ENCODE measurements at places on chromosomes 3 and 15. TPM values are rescaled to one million over a fixed set of nuclear protein-coding genes. Genes with fewer than 3 reads are reported as not detected.

The ACOX2 gene
- not detected for total RNA-seq

The SYNPR gene
- total RNA-seq = not detected

The ADAMTS17 gene
- total RNA-seq = 2.0 TPM

The TJP1 gene
- total RNA-seq = not detected

DNA sequence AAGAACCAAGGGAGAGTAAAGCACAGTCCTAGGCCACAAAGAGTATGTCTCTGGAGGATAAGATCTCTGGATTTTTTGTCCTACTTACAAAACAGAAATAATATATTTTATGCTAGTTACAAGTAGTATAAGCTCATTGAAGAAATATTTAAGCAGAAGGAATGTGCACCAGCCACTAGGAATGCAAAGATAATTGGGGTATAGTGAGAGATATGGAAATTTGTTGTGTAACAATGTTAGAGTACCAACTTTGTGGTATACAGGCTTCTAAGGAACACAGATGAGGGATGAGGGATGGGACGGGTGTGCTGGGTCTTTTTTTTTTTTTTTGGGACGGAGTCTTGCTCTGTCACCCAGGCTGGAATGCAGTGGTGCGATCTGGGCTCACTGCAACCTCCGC lies 26.5 kb downstream of the AKAP13 start:
- no peak overlapping the region for H3K4me3 ChIP-seq
- H3K27ac ChIP-seq = no peak overlapping the region
- H3K27me3 ChIP-seq = no peaks in the 10 kb centered on the region
- H3K36me3 ChIP-seq = no peaks in the 10 kb centered on the region

- no peaks in the 10 kb centered on the region for H3K4me1 ChIP-seq
- no peak overlapping the region for H3K27ac ChIP-seq
- H3K36me3 ChIP-seq = no peaks in the 10 kb centered on the region
- no peak overlapping the region for H3K4me3 ChIP-seq
These were observed 25.5 kb downstream of the CPN2 start for GRCh38 chr3:194325424-194326153.

DNA sequence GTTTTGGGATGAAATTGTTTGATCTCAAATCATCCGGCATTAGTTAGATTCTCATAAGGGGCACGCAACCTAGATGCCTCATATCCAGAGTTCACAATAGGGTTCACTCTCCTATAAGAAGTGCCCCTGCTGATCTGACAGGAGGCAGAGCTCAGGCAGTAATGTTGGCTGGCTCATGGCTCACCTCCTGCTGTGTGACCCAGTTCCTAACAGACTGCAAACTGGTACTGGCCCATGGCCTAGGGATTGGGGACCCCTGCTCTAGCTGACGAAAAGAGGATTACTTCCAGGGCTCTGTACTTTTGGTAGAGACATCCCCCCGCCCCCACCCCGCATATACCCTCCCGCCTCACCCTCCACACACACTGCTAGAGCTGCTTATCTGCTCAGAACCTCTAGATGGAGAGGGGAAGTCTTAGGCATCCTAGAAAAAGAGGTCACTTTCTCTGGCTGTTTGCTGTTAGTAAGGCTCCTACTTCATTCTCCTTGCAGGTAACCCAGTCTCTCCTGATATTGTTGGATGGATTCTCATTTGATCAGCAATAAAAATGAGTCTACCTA lies 923.1 kb downstream of the CADM2 start:
- H3K27me3 ChIP-seq = no peaks in the 10 kb centered on the region
- no peaks in the 10 kb centered on the region for H3K36me3 ChIP-seq
- no peak for DNase-seq
- no peak overlapping the region for H3K27ac ChIP-seq
- H3K4me1 ChIP-seq = no peaks in the 10 kb centered on the region

DNA sequence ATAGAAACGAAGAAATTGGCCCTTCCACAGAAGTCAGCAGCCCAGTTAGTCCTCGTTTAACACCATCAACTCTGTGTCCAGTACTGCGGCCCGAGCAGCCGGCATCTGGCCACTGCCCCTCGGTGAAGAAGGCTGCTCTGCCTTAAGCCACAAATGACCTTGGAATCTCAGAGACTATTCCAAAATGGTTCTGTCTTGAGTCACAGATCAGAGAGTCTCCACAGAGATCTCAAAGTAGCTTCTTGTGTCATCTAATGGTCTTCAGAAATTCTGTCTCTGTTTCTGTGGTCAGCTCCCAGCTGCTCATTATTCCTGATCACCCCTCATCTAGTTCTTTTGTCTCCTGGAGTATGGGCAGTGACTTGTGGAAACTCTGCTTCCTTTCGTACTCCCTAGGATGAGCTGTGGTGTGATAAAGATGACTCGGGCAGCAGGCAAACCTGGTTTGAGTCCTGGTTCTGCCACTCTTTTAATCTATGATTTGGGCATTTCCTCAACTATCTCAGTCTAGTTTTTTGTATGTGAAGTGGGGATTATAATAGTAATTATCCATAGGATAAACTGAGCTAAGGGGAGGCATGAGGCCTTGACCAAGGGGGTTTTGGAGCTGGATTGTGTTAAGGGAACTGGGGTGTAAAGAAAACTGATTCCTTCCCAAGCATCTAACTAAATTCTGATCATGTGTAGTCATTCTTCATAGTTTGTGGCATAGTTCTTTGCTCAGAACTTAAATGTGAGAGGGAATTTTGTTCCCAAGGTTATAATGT lies 22.6 kb downstream of the CRTC3 start:
- DNase-seq = no peak
- peaks cover 45% of the 10 kb centered on the region for H3K4me1 ChIP-seq
- no peaks in the 10 kb centered on the region for H3K36me3 ChIP-seq

GRCh38 chr3:99751649-99752048 lies 66.0 kb upstream of the CMSS1 start:
- H3K36me3 ChIP-seq = no peaks in the 10 kb centered on the region
- H3K27ac ChIP-seq = no peak overlapping the region
- no peak for DNase-seq
- no peaks in the 10 kb centered on the region for H3K4me1 ChIP-seq
- no peaks in the 10 kb centered on the region for H3K27me3 ChIP-seq
- H3K4me3 ChIP-seq = no peak overlapping the region

GRCh38 chr3:185939721-185940120 lies 1.9 kb upstream of the TRA2B start:
- H3K36me3 ChIP-seq = peaks cover 12% of the 10 kb centered on the region
- peaks cover 12% of the 10 kb centered on the region for H3K4me1 ChIP-seq
- H3K27me3 ChIP-seq = no peaks in the 10 kb centered on the region
- H3K4me3 ChIP-seq = no peak overlapping the region
- H3K27ac ChIP-seq = no peak overlapping the region
- DNase-seq = no peak

DNA sequence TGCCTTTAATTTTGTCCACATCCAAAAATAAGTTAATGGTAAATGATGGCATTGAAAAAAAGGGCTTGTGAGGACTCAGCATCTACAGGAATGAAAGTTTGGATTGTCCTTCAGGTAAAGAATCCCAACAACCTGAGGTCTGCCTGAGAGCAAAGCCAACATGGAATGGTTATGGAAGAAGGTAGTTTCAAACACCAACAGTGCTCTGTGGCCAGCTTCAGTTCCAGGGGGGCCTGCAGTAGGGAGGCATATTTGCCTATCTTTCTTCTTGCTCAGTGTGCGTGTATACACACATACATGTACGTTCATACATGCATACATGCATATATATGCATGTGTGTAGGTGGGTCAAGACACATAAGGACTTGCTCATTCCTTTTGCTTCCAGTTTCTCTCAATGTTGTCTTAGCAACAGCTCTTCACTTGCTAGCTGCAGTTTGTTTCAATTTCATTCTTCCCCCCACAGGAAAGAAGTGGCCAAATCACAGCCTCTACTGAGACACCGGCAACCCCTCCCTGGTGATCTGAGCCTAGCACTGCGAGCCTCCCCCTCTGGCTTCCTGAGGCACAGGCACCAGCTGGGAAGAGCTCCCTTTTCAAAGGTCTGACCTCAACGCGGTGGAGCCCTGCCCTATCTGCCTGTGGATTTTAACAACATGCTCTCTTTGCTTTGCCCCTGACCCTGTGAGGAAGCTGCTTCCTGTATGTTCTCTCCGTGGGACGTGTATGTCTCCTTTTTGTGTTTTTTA lies 146.2 kb downstream of the KLF13 start:
- H3K4me1 ChIP-seq = peaks cover 29% of the 10 kb centered on the region
- no peaks in the 10 kb centered on the region for H3K36me3 ChIP-seq
- peak overlapping the region; percentile 66 for H3K27ac ChIP-seq
- DNase-seq = peak; percentile 48
- no peaks in the 10 kb centered on the region for H3K27me3 ChIP-seq
- peak overlapping the region; percentile 28 for H3K4me3 ChIP-seq

DNA sequence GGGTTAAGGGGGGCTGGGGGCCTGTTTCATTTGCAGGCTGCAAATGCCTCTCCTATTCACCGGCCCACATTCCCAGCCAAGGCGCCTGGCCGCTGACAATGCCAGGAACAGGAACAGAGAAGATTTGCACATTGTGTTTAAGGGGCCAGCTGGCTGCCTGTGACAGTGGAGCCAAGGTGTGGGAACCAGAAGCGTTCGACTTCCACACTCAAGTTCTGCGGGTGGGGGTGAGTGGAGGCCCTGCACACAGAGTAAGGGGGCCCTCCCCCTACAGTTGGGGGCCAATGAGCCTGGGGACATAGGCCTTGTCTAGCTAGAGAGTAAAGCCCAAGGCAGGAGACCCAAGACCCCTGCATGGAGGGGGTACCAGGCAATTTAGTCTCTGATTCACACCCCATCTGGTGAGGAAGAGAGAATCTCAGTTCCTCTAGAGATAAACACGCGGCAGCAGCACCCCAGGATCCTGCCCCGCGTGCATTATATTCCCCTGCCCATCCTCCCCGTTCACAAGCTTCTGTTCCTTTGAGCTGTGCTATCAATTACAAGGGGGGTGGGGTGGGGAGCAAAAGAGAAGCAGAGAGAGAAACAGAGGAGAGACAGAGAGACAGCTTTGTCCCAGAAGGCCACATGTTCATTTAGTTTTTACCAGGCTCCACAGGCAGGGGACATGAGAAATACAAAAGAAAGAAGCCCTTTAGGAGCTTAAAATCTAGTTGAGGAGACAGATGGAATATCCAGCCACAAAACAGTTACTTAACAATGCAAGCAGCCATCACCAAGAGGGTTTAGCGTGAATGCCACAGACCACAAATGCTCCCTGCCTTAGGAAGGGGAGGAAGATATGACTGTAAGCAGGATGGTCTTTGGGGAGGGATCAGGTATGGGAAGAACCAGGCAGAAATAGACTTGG lies 9.2 kb downstream of the IGDCC3 start:
- no peaks in the 10 kb centered on the region for H3K4me1 ChIP-seq
- H3K27me3 ChIP-seq = no peaks in the 10 kb centered on the region
- no peak overlapping the region for H3K27ac ChIP-seq
- H3K36me3 ChIP-seq = no peaks in the 10 kb centered on the region

DNA sequence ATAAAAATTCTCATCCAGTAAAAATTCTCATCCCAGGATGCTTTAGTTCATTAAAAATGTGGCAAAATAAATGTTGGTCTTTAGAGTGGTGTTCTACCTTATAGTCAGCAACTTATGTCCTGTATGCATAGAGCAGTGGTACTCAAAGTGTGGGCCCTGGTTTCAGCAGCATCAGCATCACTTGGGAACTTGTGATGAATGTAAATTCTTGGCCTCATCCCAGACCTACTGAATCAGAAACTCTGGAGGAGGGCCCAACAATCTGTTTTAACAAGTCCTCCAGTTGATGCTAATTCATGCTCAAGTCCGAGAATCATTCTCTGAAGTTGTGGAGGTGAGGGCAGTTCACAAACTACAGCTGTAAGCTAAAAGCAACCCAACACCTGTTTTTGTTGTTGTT lies 307.3 kb upstream of the SATB1 start:
- peaks cover 16% of the 10 kb centered on the region for H3K4me1 ChIP-seq
- no peak overlapping the region for H3K4me3 ChIP-seq
- no peaks in the 10 kb centered on the region for H3K36me3 ChIP-seq
- H3K27ac ChIP-seq = no peak overlapping the region
- DNase-seq = no peak

- H3K27ac ChIP-seq = peak overlapping the region; percentile 3
- H3K27me3 ChIP-seq = no peaks in the 10 kb centered on the region
- peaks cover 27% of the 10 kb centered on the region for H3K4me1 ChIP-seq
- DNase-seq = no peak
- peak overlapping the region; percentile 17 for H3K4me3 ChIP-seq
- no peaks in the 10 kb centered on the region for H3K36me3 ChIP-seq
These were observed 12.4 kb downstream of the ZNF710 start for GRCh38 chr15:90013503-90013937.

GRCh38 chr15:32792436-32792835 lies 74.6 kb downstream of the GREM1 start:
- no peak for DNase-seq
- H3K4me1 ChIP-seq = no peaks in the 10 kb centered on the region
- no peak overlapping the region for H3K27ac ChIP-seq
- H3K4me3 ChIP-seq = no peak overlapping the region
- no peaks in the 10 kb centered on the region for H3K36me3 ChIP-seq

DNA sequence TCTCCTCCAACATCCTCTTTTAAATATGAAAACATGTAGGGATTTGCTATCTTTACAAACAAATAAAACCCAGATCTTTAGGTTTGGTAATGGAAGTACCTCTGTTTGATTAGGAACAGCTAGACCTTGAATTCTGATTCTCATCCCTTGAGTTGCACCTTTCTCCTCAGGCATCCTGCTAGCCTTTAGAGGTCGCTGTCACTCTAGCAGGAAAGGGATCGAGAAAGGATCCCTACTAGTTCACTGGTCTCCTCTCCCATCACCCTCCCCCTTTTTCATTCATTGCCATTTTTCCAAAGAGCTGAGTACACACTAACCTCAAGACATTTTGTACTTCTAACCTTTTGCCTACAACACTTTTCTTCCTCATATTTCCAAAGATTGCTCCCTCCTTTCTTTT lies 569.8 kb downstream of the RBMS3 start:
- H3K36me3 ChIP-seq = no peaks in the 10 kb centered on the region
- no peaks in the 10 kb centered on the region for H3K27me3 ChIP-seq

DNA sequence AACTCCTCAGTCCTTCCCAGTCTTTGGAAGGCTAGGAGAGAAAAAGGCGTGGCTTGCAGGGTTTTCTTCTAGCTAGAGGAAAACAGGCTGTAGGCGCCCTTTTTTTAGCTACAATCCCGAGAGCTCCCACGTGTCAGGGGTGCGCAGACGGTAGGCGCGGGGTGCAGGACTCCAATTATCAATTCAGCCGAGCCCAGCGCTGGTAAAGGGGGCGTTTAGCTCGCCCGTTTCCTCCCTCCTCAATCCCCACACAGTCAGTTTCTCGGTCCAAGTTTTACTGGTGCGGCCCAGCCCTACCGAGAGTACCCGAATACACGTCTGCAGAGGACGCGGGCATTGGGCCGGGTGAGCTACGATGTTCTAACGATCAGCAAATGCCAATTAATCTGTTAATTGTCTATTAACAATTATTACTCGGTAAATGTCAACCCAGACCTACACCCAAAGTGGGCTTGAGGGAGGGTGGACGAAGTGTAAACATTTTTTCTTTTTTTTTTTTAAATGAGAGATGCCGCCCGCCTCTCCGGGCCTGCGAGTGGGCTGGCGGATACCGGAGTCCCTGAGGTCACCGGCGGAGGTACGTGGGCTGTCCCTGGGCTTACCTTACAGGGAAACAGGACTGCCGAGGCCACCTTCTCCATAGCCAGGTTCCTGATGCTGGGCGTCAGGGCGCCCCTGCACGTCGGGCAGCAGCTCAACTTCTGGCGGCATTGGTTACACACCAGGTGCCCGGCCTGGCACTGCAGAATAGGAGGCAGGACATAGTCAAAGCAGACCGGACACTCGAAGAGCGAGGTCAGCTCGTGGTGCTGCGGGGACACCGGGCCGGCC lies 923 bp downstream of the SIAH2 start:
- peaks cover 26% of the 10 kb centered on the region for H3K4me1 ChIP-seq
- DNase-seq = peak; percentile 24
- H3K27ac ChIP-seq = peak overlapping the region; percentile 99
- peak overlapping the region; percentile 81 for H3K4me3 ChIP-seq
